ENCODE measurements at places on chromosomes 16 and 17. TPM values are rescaled to one million over a fixed set of nuclear protein-coding genes. Genes with fewer than 3 reads are reported as not detected.

The NPIPA2 gene
- 1.3 TPM for total RNA-seq

The SP2 gene
- total RNA-seq: 0.65 TPM

The USP31 gene
- 29.3 TPM for total RNA-seq

The CIBAR2 gene
- total RNA-seq: not detected

The STUB1 gene
- 111 TPM for total RNA-seq

Data from bladder microvascular endothelial cell (primary cell).